Osteocyte (in vitro differentiated cells): ENCODE measurements at places on chromosomes 5 and 9. TPM values are rescaled to one million over a fixed set of nuclear protein-coding genes. Genes with fewer than 3 reads are reported as not detected.

DNA sequence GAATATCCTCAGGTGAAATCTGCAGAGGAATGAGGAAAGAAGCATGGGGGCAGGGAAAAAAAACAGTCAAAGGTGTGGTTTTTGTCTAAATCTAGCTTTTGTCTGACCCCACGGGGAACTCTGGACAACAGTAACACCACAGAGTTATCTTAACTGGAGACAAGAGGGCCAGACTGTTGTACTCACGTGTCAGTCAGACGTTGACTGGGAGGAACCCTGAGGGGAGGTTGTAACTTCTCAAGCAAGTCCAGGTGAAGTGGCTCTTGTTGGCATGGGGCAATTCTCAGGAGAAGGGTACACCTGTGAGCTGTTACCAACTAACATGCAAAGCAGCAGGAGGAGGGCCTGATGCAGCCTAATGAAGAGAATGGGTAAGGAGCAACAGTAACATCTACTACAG is 44.1 kb upstream of the SHISAL2B start:
- no peak for DNase-seq

GRCh38 chr9:99783799-99784198 is 37.9 kb upstream of the NR4A3 start:
- DNase-seq: no peak

DNA sequence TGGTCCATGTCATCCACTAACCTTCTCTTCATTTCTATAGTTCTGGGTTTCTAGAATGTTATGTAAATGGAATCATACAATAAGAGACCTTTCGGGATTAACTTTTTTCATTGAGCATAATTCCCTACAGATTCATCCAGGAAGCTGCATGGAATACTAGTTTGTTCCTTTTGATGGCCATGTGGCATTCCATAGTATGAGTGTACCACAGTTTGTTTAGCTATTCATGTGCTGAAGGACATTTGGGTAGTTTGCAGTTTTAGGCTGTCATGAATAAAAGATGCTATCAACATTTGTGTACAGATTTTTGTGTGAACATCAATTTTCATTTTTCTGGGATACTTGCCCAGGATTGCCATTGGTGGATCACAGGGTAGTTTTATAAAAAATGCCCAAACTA is 6.8 kb upstream of the SPTLC1 start:
- DNase-seq: no peak

DNA sequence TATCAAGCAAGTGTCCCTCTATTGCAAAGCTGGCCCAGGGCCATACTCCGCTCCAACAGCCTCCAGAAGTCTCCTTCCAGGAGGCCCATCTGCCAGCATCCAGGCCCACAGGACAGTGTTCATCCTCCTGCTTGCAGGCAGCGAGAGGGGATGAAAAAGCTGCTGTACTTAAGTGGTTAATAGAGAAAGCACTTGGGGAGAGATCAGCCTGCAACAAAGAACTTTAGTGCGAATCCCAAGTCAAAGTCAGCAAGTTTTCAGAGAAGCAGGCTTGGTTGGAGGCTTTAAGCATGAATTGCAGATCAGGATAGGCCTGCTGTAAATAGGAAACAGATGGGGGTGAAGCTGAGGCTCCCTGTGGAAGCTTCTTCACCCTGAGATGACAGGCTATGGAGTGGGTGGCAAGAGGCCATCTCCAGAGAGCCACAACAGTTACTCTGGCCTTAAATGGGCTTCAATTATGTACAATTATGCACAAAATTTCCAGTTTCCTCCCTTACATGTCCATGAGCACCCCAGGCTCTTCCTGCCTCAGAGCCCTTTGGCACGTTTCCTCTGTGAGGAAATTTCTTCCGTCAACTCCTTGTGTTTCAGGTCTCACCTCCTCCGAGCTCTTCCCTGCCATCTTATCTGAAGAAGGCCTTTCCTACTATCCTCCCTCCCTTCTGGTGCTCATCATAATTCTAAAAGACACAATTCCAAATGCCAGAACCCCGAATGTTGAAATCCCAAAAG is 98.0 kb upstream of the NR3C1 start:
- DNase-seq: no peak

- no peak for DNase-seq
These were observed 32.4 kb upstream of the C9orf57 start for GRCh38 chr9:72092820-72093219.

DNA sequence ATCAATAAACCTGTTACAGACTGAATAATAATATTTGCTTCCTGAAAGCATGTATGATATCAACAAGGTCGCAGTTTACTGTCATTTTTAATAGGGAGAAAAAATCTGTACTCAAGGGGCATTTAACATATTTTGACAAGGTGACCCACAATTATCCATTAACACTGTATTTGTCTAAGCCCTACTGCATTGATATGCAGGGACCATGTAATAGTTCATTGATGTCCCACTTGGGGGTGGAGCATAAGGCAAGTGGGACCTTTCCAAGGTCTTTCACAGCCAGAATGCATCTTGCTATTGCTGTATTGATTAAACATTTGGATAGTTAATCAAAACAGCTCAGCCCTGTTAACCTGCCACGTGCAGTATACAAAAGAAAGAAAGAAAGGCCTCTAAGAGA is 502.0 kb downstream of the NR2F1-AS1 start:
- no peak for DNase-seq

- no peak for DNase-seq
These were observed 23.9 kb downstream of the IRF1 start for GRCh38 chr5:132466433-132467286.

DNA sequence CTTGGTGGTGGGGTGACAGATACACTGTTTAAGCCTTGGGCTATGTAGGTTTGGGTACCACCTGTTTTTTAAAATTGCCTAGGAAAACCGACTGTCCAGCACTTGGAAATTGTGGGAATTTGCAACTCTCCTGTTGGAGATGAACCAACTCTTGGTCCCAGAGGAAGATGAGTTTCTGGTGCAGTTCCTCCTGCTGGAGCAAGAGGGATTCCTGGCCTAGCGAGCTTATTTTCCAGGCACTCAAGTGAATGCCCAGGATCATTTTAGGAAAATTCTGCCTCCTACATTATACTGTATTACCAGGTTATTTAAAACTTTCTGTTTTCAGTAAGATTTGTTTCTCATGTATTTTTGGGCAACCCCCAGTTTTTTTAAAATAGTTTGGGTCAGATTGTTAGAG is 33.7 kb downstream of the AP3S1 start:
- no peak for DNase-seq

TEK gene
- total RNA-seq: 1.3 and 1.6 TPM in 2 replicates

GDF9 gene
- total RNA-seq: 0.30 and 0.50 TPM in 2 replicates

SH3PXD2B gene
- total RNA-seq: 114 and 125 TPM in 2 replicates

SELENOP gene
- 55.8 and 70.3 TPM in 2 replicates for total RNA-seq
